ENCODE measurements at places on chromosomes 12 and 14.

DNA sequence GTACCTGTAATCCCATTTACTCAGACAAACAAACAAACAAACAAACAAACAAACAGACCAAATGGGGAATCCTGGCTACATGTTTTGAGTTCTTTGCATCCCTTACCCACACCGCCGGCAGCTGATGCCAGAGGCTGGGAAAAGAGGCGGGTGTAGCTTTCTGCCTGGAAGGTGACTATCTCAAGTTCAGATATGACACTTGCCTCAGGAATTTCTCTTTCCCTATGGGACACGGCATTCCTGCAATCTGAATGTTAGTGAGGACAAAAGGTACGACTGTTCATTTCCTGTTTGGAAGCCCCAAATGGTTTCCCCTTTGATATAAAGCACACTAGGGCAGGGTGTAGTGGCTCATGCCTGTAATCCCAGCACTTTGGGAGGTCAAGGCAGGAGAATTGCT, 2.9 kb downstream of the MYL2 start:
- no peak for DNase-seq

DNA sequence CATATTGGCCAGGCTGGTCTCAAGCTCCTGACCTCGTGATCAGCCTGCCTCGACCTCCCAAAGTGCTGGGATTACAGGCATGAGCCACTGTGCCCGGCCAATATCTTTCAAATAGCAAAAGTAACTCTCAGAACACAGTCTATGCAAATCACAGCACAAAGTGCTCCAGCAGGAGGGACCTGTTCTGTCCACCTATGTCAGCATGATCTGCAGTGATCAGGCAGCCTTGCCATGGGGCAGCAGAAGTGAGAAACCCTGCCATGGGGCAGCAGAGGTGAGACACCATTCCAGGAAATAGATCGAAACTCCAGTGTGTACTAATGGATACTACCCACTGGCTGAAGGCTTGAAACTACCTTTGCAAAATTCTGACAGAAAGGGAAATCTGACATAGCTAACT, 78.5 kb upstream of the EIF5 start:
- no peak for DNase-seq

- no peak for DNase-seq
These were observed 907.0 kb downstream of the BCL11B start for GRCh38 chr14:98364961-98365360.

- peak; percentile 54 for DNase-seq
These were observed 58.0 kb upstream of the CDKN3 start for GRCh38 chr14:54338696-54339317.

GRCh38 chr12:58420503-58420902, 479.1 kb downstream of the ATP23 start:
- DNase-seq: no peak

GRCh38 chr12:90770861-90771260, 184.1 kb downstream of the CCER1 start:
- DNase-seq: no peak

GRCh38 chr12:117450209-117450608, 88.8 kb upstream of the NOS1 start:
- DNase-seq: no peak

- DNase-seq: no peak
These were observed 72.9 kb upstream of the DDX11 start for GRCh38 chr12:31000751-31001150.

GRCh38 chr14:74586681-74587362, 25.2 kb downstream of the LTBP2 start:
- no peak for DNase-seq

DNA sequence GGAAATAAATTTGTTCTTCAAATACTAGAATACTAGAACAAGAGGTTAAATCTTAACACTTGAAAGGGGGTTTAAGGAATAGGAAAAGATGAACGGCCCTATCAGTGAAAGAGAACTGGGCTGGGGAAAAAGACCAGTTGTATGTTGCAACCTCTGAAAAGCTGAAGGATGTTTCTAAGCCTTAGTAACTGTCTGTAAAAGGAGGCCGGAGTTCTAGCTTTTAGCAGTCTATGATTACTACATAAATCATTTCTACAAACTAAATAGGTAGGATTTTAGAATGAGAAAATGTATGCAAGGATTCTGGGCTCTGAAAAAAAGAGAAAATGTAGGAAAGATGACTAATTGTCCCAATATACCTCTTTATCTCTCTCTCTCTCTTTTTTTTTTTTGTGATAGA, 4.9 kb downstream of the CERS5 start:
- no peak for DNase-seq

GRCh38 chr12:26162905-26163304, 32.5 kb upstream of the SSPN start:
- no peak for DNase-seq
